ENCODE measurements at places on chromosomes 2 and 18.

- DNase-seq = no peak
Measured at GRCh38 chr2:177282787-177283572, 18.5 kb upstream of the NFE2L2 start.

- DNase-seq = no peak
Measured at GRCh38 chr2:197284956-197285355, 25.6 kb downstream of the ANKRD44 start.

GRCh38 chr18:12283256-12283655, 24.8 kb upstream of the TUBB6 start:
- DNase-seq = no peak

DNA sequence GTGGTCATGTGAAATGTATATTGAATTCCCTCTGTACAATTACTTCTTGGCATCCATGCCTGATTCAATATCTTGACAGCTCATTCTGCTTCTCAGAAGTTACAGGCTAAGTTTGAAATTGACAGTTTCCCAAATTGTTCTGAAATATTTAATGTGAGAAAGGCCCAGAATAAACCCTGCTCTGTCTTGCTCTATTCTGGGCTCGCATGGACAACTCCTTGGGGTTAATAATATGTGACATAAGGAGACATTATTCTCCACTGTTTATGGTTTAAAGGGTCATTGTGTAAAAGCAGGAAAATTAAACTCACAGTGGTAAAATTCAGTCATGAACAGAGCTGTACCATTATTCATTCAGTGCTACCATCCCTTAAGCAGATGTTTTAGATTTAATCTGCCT, 160.7 kb upstream of the CNTNAP5 start:
- no peak for DNase-seq

DNA sequence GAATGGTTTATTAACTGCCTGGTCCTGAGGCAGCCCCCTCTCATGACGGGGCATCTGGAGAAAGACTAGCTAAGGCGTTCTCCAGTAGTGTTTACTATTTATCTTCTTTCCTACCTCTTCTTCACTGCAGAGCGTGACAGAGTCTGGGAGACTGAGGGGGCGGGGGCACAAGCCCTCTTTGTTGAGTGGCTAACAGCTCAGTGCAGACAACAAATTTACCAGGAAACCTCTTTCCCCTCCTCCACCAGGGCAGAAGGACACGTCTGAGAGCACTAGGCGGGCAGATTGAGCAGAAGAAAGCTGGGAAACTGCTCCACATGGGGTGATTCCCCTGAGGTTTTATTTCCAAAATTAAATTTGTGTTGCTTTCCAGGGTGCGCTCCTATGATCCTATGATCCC, 322.1 kb downstream of the CNTNAP5 start:
- no peak for DNase-seq

GRCh38 chr2:46162329-46163097, 134.7 kb upstream of the EPAS1 start:
- DNase-seq = no peak

DNA sequence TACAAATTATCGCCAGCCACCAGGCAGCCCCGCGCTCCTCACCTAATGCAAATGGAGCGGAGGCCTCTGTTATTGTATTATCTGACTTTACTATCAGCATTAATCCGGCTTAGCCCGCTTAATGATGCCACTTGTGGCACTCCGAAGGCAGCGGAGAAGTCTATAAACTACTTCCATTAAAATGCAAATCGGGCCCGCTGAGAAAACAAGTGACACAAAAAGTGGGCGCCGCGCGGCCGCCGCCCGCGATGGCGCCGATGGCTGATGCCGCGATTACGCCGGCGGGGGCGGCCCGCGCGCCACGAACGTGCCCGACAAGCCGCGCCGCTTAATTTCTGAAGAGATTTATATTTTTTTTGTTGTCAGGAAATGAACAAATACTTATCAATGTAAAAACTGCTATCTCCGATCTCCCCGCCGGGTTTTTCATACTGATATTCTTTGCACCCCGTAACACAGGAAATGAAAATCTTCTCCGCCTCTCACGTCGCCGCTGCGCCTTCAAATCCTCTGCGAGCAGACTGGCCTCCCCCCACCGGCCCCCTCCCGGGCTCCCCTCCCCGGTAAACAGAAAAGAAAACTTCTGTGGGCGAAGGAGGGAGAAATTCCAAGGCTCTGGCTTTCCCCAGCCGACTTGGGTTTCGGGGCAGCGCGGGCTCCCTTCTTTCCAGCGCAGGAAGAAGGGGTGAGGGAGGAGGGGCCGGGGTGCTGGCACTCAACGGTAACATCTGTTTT, 221.8 kb downstream of the INSIG2 start:
- DNase-seq = no peak

DNA sequence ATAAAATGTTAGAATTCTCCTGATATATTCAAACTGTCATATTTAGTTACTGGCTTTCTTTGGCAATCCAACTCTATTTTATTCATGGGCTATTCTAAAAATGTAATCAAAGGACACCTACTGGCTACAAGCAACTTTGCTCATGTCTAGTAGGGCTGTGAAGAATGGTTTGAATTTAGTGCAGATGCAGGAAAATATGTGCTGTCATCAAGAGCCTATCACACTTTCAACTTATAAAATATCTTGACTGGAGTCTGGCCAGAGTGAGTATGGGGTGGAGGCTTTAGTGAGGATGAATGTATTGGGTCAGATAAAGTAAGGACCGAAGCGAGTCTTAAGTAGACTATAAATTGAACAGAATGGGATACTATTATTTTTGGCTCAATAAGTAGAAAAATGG, 343.4 kb upstream of the SPRED2 start:
- DNase-seq = no peak

GRCh38 chr18:22789052-22789451, 144.1 kb upstream of the RBBP8 start:
- DNase-seq = no peak

- DNase-seq = no peak
Measured at GRCh38 chr2:56739413-56739812, 555.6 kb downstream of the CCDC85A start.
